ENCODE measurements at places on chromosomes 12 and 14.

DNA sequence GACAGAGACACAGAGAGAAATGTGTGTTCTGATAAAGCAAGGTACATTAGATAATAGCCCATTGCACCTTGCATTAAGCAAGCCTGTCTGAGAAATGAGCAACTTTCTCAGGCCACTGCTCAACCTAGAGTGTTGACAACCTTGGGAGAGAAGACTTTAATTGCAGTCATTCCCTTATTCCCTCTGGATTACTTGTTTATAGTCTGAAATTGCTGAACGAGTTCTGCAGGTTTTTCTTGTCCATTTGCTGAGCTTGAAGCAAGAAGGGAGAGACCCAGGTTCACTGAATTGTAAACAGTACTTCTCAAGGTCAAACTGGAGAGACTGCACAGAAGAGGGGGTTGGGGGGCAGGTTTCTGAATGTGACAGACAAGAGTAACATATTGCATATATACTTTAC lies 159.4 kb upstream of the PLEKHG7 start:
- DNase-seq: no peak

- no peak for DNase-seq
These were observed 826 bp upstream of the HOXC6 start for GRCh38 chr12:54027442-54027786.

DNA sequence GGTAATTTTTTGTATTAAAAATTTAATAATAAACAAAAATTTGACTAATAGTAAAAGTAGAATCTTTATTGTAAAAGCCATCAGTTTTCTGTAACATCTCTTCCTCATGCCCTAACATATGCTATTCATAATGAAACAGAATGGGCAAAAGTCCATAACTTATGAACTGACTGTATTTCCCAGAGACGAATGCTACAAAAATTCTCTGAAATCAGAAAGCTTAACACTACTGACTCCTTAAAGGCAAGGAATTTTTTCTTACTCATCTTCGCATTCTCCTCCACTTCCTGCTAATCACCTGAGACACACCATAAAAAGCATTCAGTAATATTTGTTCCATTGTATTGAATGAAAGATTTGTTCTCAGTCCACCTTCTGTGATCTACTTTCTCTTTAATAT lies 17.6 kb downstream of the MON2 start:
- DNase-seq: no peak

DNA sequence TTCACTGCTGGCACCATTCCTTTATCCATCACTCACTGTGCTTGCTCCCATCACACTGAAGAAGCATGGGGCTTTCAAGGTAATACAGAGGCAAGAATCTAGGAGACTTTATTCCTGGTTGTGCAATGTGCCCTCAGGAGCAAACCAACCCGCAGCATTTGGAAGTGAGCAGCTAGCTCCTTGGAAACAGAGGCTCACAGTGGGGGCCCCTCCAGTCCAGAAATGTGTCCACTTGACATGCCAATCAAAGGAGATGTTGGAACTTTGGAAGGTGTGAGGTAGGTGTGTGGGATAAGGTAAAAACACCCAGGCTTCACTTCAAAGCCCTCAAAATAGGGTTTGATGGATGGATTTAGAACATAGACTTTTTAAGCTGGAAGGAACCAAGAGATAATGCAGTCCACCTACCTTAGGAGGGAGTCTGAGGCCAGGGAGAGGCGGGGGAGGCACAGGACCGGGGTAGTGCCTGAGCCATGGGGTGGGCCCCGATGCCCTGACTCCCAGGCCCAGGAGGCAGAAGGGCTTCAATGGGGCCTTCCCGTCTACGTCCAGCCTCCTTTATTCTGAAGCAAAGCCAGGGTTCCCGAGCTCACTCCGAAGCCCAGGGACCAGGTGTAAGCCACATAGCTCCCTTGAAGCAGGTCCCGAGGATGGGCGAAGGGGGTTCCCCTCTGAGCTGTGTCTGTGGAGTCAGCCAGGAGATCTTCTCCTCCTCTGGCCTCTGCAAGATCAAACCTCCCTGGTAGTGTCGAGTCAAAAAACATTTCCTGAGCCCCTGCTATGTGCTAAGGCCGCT lies 17.6 kb upstream of the BCL11B start:
- DNase-seq: no peak

DNA sequence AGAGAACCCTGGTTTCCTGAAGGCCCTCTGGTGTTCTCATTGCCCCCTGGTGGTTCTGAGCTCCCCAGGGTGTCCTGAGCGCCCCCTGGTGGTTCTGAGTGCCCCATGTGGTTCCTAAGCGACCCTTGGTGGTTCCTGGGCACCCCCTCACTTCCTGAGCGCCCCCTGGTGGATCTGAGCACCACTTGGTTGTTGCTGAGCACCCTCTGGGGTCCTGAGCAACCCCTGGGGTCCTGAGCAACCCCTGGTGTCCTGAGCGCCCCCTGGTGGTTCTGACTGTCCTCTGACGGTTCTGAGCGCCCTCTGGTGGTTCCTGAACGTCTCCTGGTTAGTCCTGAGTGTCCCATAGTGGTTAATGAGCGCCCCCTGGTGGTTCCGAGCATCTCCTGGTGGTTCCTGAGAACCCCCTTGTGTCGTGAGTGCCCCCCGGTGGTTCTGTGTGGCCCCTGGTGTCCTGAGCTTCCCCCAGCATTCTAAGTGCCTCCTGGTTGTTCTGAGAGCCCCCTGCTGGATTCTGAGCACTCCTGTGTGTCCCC lies 568.3 kb downstream of the TMEM121 start:
- peak; percentile 90 for DNase-seq

All from activated T-cell treated with anti-CD3 and anti-CD28 coated beads, Interleukin-2, amount 50 U/mL, for 72 hours (primary cell).